ENCODE measurements at places on chromosomes 13 and 19.

DNA sequence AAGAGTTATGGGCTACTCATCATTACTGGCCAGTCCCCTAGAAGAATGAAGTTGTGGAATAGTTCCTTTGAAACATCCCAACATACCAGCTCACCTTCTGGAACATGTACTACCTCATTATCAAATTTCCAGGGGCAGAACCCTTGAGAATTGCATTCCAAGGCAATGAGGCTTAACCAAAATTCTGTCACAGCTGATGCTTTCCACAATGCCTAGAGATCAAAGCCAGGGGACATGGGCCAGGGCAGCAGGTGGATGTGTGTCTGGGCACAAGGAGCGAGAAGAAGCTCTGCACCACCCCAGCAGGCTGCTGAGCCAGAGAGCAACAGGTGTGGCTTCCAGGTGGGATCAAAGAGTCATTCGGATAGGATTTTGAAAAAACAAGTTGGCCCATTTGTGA lies 362.1 kb downstream of the EFNB2 start:
- DNase-seq = no peak

GRCh38 chr19:47086280-47086679 lies 27.3 kb downstream of the ZC3H4 start:
- no peak for DNase-seq

DNA sequence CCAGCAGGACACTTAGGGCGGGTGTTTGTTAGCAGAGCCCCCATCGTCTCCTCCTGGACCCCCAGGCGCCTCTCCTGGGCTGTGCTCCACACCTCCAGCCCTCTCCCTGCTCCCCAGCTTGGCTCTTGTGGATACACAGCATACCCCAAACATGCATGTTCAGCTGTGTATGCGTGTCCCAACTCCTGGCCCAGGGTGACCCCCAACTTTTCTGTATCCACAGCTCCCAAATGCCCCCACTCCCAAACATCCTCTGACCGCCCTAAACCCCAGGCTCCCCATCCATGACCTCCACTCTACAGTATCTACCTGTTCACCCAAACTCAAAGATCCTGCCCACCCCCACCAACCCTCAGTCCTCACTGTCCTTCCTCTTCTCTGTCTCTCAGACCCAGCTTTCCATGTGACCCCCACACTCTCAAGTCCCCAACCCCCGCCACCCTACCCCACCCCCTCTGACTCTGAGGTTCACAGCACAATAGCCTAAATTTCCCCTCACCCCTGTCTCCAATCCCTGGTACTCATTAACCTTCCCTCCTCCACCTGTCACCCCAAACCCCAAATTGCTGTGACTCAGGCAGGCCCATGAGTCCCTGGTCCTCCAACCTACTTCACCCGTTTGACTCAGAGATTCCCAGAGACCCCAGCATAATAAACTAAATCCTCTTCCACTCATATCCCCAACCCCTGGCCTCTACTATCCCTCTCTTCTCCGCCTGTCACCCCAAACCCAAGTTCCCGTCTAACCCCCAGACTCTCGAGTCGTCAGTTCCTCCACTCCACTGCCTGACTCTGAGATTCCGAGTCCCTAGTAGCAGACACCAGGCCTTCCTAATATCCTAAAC lies 968 bp downstream of the UBE2M start:
- no peak for DNase-seq

DNA sequence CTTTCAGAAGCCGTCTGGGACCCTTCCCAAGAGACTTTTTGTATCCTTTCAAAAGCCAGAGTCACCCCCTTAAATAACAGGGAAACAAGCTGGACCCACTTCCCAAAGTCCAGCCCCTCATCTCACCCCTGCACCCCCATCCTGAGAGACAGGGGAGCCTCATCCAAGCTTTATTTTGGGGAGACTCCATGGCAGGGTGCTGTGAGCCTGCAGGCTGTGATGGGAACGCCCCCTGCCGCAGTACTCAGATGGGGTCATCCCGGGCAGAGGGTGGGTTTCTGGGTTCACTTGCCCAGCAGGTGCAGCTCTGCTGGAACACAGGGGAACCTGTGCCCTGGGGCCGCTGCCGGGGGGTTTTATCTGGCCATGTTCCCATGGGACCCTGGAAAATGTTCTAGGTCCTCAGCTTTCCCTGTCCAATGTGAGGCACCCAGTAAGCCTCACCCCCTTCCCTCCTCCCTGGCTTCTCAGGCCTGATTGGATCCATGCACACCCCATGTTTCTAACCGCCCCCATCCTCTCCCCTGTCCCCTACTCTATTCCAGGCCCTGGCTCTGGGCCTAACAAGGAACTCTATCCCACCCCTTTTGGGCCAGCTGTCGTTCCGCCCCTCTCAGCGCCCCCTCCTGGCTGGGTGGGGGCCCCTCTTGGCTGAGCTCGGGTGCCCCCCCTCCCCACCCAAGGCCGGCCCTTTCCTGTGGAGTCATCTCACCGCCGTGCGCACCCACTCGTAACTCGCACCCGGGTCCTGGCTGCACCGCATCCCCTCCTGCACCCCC lies 1.0 kb downstream of the HIF3A start:
- no peak for DNase-seq

DNA sequence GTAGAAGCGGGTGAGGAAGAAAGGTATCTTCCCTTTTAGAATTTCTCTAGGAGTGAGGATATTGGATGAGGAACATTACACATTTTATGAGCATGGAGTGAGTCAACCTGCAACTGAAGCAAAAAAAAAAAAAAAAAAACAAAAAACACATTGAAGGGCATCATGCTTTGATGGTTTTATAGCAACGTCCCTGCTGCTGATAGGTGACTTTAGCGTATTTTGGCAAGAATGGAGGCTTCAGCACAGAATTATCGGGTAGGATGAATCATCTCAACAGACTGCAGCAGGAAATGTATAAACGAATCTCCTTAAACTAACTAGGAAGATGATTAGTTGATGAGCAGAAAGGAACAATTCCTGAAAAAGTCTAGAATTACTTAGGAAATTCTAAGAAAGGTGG lies 1359.6 kb upstream of the ATXN8OS start:
- DNase-seq = no peak

- DNase-seq = no peak
These were observed 5.1 kb downstream of the OR7A10 start for GRCh38 chr19:14843578-14843977.

DNA sequence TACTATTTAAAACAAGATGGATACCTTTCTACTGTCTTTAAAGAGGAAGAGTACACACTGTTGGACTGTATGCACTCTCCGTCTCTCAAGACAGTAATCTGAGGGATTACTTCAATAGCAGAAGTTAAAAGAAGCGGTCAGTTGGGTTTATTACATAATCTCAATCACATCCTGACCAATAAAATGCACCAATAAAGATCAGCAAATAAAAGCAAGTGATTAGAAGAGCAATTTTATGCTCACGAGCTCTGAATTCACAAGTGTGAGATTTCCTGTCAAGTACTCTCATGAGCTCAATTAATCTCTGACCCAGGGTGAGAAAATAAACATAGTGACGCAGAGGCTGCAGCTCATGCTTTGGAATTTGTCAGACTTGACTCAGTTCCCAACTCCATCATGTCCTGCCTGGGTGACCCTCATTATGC lies 12.2 kb downstream of the ABCC4 start:
- no peak for DNase-seq

All from activated effector memory CD4-positive, alpha-beta T cell treated with Interleukin-2 at 50 U/mL for 16 hours (primary cell).